ENCODE measurements at places on chromosomes 2 and 18. TPM values are rescaled to one million over a fixed set of nuclear protein-coding genes. Genes with fewer than 3 reads are reported as not detected.
A peak's percentile ranks its signal among the peaks of the same experiment; 100 is the strongest.

CENPO gene
- 39.9 TPM for total RNA-seq

ANKRD29 gene
- not detected for total RNA-seq

TNS1 gene
- total RNA-seq = 0.92 TPM

UGT1A5 gene
- total RNA-seq = not detected

IER3IP1 gene
- 10.9 TPM for total RNA-seq

SLC14A1 gene
- total RNA-seq = 0.80 TPM

- DNase-seq = peak; percentile 64
These were observed 32.0 kb upstream of the CAB39 start for GRCh38 chr2:230680463-230681170.

DNA sequence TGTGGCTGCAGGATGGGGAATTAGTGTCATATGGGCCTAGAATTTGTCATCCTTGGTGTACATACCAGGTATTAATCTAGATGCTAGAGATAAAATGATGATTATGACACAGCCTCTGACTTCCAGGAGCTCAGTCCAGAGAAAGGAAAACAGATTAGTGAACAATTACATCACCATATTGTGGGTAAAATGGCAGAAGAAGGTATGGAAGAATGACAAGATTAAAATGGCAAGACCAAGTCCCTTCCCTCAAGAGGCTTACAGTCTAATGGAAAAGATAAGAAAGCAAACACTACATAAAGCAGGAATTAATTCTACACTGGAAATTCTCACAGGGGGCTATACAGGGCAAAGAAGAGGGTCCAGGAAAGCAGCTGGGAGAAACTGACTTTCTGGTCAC, 25.9 kb upstream of the TYMS start:
- no peak for DNase-seq

- no peak for DNase-seq
These were observed 23.3 kb downstream of the MYO3B start for GRCh38 chr2:170201275-170201674.

DNA sequence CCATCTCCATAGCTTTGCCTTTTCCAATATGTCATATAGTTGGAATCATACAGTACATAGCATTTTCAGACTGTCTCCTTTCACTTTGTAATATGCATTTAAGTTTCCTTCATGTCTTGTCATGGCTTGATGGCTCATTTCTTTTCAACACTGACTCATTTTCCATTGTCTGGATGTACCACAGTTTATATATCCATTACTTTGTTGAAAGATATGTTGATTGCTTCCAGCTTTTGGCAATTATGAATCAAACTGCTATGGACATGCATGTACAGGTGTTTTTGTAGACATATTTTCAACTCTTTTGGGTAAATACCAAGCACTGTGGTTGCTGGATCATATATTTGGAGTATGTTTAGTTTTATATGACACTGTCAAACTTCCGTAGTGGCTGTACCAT, 26.3 kb downstream of the ACSL3 start:
- no peak for DNase-seq

DNA sequence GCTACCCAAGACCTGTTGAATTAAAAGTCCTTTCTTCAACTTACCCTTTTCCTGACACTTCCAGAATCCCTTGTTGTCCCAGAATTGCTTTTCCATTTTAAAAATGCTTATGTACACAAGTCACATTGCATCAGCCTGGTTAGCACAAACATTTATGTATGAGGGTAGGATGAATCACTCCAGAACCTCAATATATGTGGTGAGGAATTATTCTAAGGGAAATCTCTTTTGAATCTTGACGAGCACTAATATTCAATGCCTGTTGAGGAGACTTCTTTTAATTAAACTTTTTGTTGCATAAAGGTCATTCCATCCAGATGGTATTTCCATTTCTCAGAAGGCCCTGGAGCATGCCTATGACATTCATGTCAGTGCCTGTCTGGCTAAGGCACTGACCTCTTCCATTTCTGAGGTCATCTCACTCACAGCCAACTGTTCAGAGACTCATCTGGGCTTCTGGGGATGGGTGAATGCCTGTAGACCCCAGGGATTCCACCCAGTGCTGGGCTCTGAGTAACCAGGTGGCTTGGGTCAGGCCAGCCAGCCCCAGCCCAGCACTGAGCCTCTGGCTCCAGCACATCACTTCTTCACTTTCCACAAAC, 28.2 kb downstream of the ACMSD start:
- no peak for DNase-seq

- DNase-seq = no peak
These were observed 27.0 kb upstream of the LPIN1 start for GRCh38 chr2:11719230-11719977.

DNA sequence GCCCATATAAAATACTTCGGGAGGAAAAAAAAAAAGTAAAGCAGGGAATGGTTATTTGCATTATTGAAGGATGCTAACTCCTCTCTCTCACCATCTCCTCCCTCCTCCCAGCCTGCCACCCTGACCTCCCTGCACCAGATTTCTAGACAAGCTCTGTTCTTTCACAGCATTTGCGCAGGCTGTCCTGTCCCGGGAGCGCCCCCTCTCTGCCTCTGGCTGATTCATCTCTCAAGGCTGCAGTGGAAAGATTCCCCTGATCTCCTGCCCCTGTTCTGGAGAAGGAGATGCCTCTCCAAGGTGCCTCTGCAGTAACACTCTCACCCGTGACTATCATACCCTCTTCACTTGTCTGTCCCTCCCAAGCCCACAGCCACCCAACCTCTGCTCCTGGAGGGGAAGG, 38.5 kb downstream of the COL4A4 start:
- no peak for DNase-seq
